Forelimb muscle (tissue), 1 donor: ENCODE measurements at places on chromosomes 12 and 14. TPM values are rescaled to one million over a fixed set of nuclear protein-coding genes. Genes with fewer than 3 reads are reported as not detected.

Gene PLEKHG7
- 0.13 TPM for polyA plus RNA-seq

Gene KRT3
- polyA plus RNA-seq: not detected

- no peak for DNase-seq
These were observed 109.9 kb downstream of the NAV3 start for GRCh38 chr12:77940567-77940966.

Gene CD27
- 1.5 TPM for polyA plus RNA-seq

Gene TEX52
- 1.2 TPM for polyA plus RNA-seq

DNA sequence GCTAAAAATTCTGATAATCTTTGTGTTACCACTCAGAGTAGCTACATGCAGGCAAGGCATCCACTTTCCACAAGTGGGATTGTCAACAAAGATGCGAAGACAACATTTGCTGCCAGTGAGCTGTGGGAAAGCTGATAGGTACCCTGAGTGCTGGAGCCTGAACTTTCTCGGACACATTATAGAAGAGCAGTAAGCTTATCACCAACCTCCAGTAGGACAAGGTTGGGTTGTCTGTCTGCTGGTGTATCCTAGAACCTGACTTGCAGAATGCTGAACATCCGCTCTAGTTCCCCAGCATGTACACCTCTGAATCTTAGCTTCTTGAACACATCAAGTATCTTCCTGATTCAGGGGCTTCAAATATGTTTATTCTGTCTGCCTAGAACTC is 103.8 kb upstream of the PPM1H start:
- no peak for DNase-seq

GRCh38 chr12:39401459-39401858 is 41.5 kb downstream of the KIF21A start:
- DNase-seq: no peak

GRCh38 chr14:32072676-32073075 is 4.4 kb upstream of the ARHGAP5 start:
- no peak for DNase-seq

- DNase-seq: no peak
These were observed 189.7 kb downstream of the ETV6 start for GRCh38 chr12:11839091-11839641.
